Tracheal epithelial cell (primary cell): ENCODE measurements at places on chromosomes 2 and 18. TPM values are rescaled to one million over a fixed set of nuclear protein-coding genes. Genes with fewer than 3 reads are reported as not detected.

Gene TUBB6
- 457 and 886 TPM in 2 replicates for total RNA-seq

Gene KCNE4
- total RNA-seq, result under 0.01 and 0.21 TPM in 2 replicates

Gene CABLES1
- total RNA-seq, result 0.21 and 1.7 TPM in 2 replicates

Gene CENPO
- total RNA-seq, result 0.85 and 2.2 TPM in 2 replicates

Gene ADAM23
- 0.24 TPM in 1 of 2 replicates, not detected in the other for total RNA-seq

Gene CYP27A1
- 1.3 and 3.9 TPM in 2 replicates for total RNA-seq

Gene NEU4
- not detected in 2 replicates for total RNA-seq

Gene EVA1A
- total RNA-seq, result 6.2 and 44.8 TPM in 2 replicates

Gene SERPINB4
- 8.1 and 10.8 TPM in 2 replicates for total RNA-seq

Gene PKDCC
- total RNA-seq, result 1.3 and 1.9 TPM in 2 replicates

Gene KANSL1L
- total RNA-seq, result 7.5 and 8.0 TPM in 2 replicates

Gene NUP35
- total RNA-seq, result 15.9 and 19.8 TPM in 2 replicates

Gene HTR2B
- not detected in 2 replicates for total RNA-seq

Gene CD8B2
- total RNA-seq, result not detected in 2 replicates

Gene SKA1
- total RNA-seq, result 0.85 and 1.2 TPM in 2 replicates

Gene ARHGEF33
- under 0.01 and 0.64 TPM in 2 replicates for total RNA-seq

Gene ALK
- not detected in 2 replicates for total RNA-seq

Gene CEP192
- 26.5 and 33.2 TPM in 2 replicates for total RNA-seq

Gene RIT2
- 0.24 TPM in 1 of 2 replicates, not detected in the other for total RNA-seq

Gene IGFBP2
- 41.8 and 90.6 TPM in 2 replicates for total RNA-seq

Gene FAM117B
- total RNA-seq, result 2.7 and 6.8 TPM in 2 replicates

Gene CCDC178
- 1.1 TPM in 1 of 2 replicates, not detected in the other for total RNA-seq

Gene GAREM1
- total RNA-seq, result 11.3 and 15.1 TPM in 2 replicates

Gene HEATR5B
- 18.3 and 19.0 TPM in 2 replicates for total RNA-seq

Gene VWA3B
- under 0.01 TPM in 1 of 2 replicates, not detected in the other for total RNA-seq

Gene PARD3B
- total RNA-seq, result 1.1 and 2.7 TPM in 2 replicates

Gene C1QL2
- not detected in 2 replicates for total RNA-seq

Gene NLRC4
- 0.21 TPM in 1 of 2 replicates, not detected in the other for total RNA-seq

Gene HOXD9
- total RNA-seq, result 0.72 TPM in 1 of 2 replicates, not detected in the other

Gene SFTPB
- not detected in 2 replicates for total RNA-seq

Gene ID2
- 4.8 and 8.3 TPM in 2 replicates for total RNA-seq

Gene UGT1A3
- 0.24 TPM in 1 of 2 replicates, not detected in the other for total RNA-seq

Gene RAB27B
- total RNA-seq, result 33.5 and 97.4 TPM in 2 replicates

Gene MC2R
- not detected in 2 replicates for total RNA-seq

Gene PROM2
- total RNA-seq, result 37.1 and 59.9 TPM in 2 replicates

Gene ALPG
- under 0.01 TPM in 1 of 2 replicates, not detected in the other for total RNA-seq

Gene PIGN
- 47.1 and 48.0 TPM in 2 replicates for total RNA-seq

Gene DCC
- under 0.01 TPM in 1 of 2 replicates, not detected in the other for total RNA-seq

Gene PID1
- total RNA-seq, result 4.3 and 5.8 TPM in 2 replicates

Gene IL1RN
- 70.3 and 167 TPM in 2 replicates for total RNA-seq

Gene ACKR3
- total RNA-seq, result 14.7 and 21.7 TPM in 2 replicates

Gene PCBP1
- 26.0 and 42.6 TPM in 2 replicates for total RNA-seq
